ENCODE measurements at places on chromosomes 1 and 21. TPM values are rescaled to one million over a fixed set of nuclear protein-coding genes. Genes with fewer than 3 reads are reported as not detected.

DNA sequence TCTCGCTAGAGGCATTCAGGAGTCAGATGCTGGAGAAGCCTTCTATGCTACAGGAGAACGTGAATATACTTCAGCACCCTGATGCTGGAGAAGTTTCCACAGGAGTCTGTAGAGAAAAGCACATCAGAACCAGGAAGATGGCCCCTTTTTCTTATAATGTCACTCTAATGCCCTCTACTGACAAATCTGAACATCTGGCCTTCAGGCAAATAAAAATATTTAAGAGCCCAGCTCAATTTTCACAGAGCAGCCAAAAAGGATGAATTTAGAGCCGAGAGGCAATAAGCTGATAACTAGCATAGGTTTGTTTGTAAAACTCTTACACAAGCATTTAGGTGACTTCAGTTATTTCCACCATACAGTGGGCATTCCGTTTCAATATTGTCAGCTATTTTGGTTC lies 3.8 kb upstream of the RRP15 start:
- H3K36me3 ChIP-seq, result no peaks in the 10 kb centered on the region
- no peaks in the 10 kb centered on the region for H3K27me3 ChIP-seq
- no peak overlapping the region for H3K27ac ChIP-seq
- no peak overlapping the region for H3K4me3 ChIP-seq
- no peak for DNase-seq

- no peak overlapping the region for H3K27ac ChIP-seq
- H3K4me1 ChIP-seq, result no peaks in the 10 kb centered on the region
- no peaks in the 10 kb centered on the region for H3K36me3 ChIP-seq
- no peak overlapping the region for H3K4me3 ChIP-seq
- no peak for DNase-seq
- peaks cover 3% of the 10 kb centered on the region for H3K27me3 ChIP-seq
Measured at GRCh38 chr1:158285756-158286241, 3.9 kb upstream of the CD1C start.

- no peaks in the 10 kb centered on the region for H3K27me3 ChIP-seq
- no peaks in the 10 kb centered on the region for H3K4me1 ChIP-seq
- no peak for DNase-seq
- H3K4me3 ChIP-seq, result no peak overlapping the region
- H3K36me3 ChIP-seq, result no peaks in the 10 kb centered on the region
Measured at GRCh38 chr1:196387766-196388165, 220.5 kb downstream of the KCNT2 start.

- no peaks in the 10 kb centered on the region for H3K27me3 ChIP-seq
- H3K4me1 ChIP-seq, result no peaks in the 10 kb centered on the region
- DNase-seq, result no peak
- no peak overlapping the region for H3K4me3 ChIP-seq
- H3K36me3 ChIP-seq, result no peaks in the 10 kb centered on the region
Measured at GRCh38 chr1:60228041-60228491, 154.5 kb upstream of the C1orf87 start.

DNA sequence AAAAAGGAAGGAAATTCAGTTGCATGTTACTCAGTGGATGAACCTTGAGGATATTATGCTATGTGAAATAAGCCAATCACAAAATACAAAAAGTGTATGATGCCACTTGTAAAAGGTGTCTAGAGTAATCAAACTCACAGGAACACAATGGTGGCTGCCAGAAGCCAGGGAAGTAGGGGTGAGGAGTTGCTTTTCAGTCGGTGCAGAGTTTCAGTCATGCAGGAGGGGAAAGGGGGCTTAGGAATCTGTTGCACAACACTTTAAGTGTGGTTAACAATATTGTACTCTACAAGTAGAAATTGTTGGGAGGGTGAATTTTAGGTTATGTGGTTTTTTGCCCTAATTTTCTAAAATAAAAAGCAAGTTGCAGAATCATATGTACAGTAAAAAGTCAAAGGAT lies 184.2 kb upstream of the RAB4A start:
- no peak for DNase-seq
- no peak overlapping the region for H3K27ac ChIP-seq
- H3K4me1 ChIP-seq, result no peaks in the 10 kb centered on the region
- no peak overlapping the region for H3K4me3 ChIP-seq
- H3K36me3 ChIP-seq, result no peaks in the 10 kb centered on the region

GRCh38 chr1:157105988-157106812 lies 6.6 kb upstream of the ETV3L start:
- H3K4me1 ChIP-seq, result no peaks in the 10 kb centered on the region
- peaks cover 6% of the 10 kb centered on the region for H3K27me3 ChIP-seq
- no peak overlapping the region for H3K27ac ChIP-seq
- H3K36me3 ChIP-seq, result no peaks in the 10 kb centered on the region

GRCh38 chr1:57605933-57606332 lies 182.1 kb upstream of the DAB1 start:
- no peaks in the 10 kb centered on the region for H3K27me3 ChIP-seq
- no peak overlapping the region for H3K27ac ChIP-seq
- no peaks in the 10 kb centered on the region for H3K36me3 ChIP-seq
- no peak overlapping the region for H3K4me3 ChIP-seq

GRCh38 chr1:116495535-116495934 lies 75.3 kb downstream of the CD58 start:
- H3K4me1 ChIP-seq, result no peaks in the 10 kb centered on the region
- no peaks in the 10 kb centered on the region for H3K36me3 ChIP-seq
- no peak overlapping the region for H3K4me3 ChIP-seq
- H3K27ac ChIP-seq, result no peak overlapping the region
- no peaks in the 10 kb centered on the region for H3K27me3 ChIP-seq

- H3K27me3 ChIP-seq, result no peaks in the 10 kb centered on the region
- H3K27ac ChIP-seq, result no peak overlapping the region
- no peak overlapping the region for H3K4me3 ChIP-seq
- H3K36me3 ChIP-seq, result no peaks in the 10 kb centered on the region
Measured at GRCh38 chr1:160362168-160362957, 4.5 kb upstream of the NHLH1 start.

FOXO6 gene
- total RNA-seq, result not detected

SPRR2E gene
- total RNA-seq, result not detected

RAB25 gene
- not detected for total RNA-seq

CFAP141 gene
- total RNA-seq, result not detected

IRF6 gene
- total RNA-seq, result 0.30 TPM
